ENCODE measurements at places on chromosomes 1 and 21.

GRCh38 chr1:215489771-215490565 is 77.1 kb upstream of the KCTD3 start:
- no peak for DNase-seq

DNA sequence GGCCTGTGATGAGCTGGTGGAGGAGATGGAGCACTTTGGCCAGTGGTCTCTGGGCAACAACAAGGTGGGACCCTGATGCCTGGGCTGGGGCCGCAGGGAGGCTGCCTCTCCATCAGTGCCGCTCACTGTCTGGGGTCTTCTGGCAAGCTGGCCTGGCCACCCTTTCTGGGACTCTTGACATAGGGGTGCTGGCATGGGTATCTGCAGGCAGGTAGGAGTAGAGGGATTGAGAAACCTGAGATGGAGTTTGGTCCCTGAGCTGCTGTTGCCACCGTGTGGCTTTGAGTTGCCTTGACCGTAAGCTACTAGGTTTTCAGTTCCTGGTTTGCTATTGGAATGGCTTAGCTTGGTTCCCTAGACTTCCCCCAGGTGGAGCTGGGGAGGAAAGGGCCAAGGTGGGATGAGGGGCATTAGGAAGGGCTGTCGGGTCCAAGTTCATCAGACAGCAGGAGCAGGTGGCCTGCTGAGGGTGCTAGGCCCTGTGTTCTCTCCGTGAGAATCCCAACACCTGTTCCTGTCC is 13.2 kb upstream of the MFN2 start:
- peak; percentile 25 for DNase-seq

- peak; percentile 81 for DNase-seq
Measured at GRCh38 chr1:221100611-221101010, 221.4 kb downstream of the HLX start.

DNA sequence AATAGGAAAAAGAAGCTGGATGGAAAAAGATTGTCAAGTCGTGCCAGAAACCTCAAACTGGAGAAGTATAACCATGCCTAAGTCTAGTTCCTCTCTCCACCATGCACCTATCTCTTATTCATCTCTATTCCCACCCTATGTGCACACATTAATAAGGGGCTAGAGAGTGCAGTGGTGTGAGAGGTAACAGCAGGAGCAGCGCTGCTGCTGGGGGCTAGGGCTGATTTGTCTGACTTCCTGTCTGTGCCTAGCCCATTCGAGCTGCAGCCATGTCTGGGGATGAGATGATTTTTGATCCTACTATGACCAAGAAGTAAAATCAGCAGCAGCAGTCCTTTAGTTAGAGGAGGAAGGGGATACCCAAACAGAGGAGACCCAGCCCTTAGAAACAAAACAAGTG is 43.0 kb downstream of the TRIM33 start:
- DNase-seq = no peak

- no peak for DNase-seq
Measured at GRCh38 chr1:168291222-168291837, 10.7 kb downstream of the TBX19 start.

DNA sequence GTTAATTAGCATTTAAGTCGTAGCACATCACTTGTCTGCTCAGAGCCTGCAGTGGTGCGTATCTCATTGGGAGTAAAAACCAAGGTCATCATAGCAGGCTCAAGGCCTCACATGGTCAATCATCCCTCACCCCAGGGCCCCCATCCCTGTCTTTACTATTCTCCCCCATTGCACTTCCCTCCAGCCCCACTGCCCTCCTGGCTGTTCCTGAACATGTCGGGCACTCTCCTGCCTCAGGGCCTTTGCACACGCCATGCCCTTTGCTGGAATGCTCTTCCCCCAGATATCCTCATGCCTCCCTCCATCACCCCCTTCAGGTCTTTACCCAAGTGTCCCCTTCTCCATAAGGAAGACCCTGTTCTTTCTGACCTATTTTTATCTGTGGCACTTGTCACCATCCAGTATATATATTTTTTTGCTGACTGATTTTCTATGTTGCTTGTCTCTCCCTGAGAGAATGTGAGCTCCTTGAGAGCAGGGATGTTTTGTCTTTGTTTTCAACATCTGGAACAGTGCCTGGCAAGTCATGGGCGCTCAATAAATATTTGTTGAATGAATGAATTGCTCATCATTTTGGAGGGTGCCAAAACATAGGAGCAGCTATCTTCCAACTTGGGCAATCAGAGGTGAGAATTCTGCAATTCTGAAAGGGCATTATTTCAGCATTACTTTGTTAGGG is 74.1 kb upstream of the POU3F1 start:
- no peak for DNase-seq

DNA sequence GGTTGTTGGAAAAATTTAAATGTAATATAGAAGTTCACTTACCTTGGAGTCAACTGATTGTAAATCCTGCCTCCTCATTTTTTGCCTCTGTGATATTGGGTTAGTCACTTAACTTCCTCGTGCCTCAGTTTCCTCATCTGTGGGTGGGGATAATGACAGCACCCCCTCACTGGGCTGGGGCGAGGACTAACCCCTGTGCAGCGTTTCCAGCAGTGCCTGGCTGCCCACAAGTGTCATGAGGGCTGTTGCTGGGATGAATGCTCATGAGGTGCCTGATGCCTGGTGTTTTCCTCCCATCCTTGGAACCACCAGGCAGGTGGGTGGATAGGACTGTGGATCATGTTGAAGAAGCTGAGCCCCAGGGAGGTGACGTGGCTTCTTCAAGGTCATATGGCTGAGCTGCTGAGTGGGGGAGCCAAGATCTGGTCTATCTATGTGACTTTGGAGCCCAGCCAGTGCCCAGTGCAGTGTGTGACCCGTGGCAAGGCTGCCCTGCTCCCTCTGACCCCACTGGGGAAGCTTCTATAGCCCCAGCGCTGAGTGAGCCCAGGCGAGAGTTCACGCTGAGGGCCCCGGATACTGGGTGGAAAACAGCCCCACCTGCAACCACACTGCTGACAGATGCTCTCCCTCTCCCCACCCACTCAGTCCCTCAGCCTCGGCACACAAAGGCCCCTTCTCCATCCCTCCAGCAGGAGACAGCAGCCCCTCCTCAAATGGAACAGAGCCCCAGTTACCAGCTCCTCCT is 446.0 kb downstream of the PTPRU start:
- no peak for DNase-seq

DNA sequence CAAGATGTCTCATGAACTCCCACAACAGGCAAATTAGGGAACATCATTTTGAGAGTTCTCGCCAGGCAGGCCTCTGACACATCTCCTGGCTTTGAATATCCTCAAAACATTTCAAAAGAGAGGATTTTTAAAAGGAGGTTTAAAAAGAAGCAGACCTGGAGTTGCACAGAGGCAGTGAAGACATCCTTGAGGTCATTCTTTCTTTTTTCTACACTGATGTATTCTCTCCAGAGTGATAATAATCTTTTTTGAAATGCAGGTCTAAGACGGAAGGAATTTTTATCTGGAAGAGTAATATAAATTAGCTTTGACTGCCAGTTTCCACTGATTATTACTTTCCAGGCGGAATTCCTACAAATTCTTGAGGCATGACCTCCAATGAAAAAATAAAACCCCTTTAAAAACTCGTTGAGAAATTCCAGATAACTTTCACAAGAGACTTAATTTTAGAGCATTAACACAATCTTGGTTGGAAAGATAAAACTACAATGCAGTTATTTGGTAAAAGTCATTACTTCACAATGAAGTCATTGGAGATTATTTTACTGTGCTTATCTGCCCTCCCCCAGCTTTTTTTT is 125.0 kb downstream of the LYPLAL1 start:
- DNase-seq = peak; percentile 2

GRCh38 chr1:157095091-157095490 is 4.5 kb downstream of the ETV3L start:
- DNase-seq = no peak

- no peak for DNase-seq
Measured at GRCh38 chr1:24591781-24592180, 35.9 kb downstream of the NCMAP start.

DNA sequence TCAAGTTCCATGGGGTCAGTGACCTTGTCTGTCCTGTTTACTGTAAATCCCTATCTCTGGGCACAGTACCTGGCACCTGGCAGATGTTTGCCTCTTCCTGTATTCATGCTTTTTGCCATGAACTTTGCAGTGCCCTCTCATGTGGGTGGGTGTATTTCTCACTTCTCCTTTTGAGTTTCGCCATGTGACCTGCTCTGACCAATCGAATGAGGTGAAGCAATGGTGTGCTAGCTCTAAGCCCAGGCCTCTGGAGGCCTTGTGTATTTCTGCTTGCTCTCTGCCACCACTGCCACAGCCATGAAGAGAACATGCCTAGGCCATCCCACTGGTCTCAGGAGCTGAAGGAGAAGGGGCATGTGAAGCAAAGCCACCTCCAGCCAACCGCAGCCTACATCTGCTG is 185.5 kb upstream of the ZC3H12A start:
- peak; percentile 70 for DNase-seq

GRCh38 chr1:61338899-61339298 is 256.5 kb downstream of the NFIA start:
- no peak for DNase-seq

GRCh38 chr1:226051365-226051764 is 11.2 kb upstream of the H3-3A start:
- DNase-seq = peak; percentile 77

DNA sequence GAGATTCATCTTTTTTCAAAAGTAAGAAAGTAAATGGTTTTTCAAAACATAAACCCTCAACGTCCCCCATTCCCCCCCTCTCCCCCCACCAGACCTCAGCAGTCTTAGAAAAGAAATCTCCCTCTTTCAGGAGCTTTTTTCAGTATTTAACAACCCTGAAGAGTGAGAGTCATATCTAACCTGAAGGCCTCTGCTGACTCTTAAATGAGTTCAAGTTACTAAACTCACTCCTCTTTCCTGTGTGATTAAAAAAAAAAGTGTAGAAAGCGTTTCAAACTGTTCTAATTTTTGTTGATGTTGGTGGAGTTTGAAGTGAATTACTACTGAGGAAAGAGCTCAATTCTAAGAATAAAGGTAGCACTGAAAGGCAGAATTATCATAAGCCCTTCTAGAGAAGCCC is 93.7 kb downstream of the VAV3 start:
- no peak for DNase-seq

DNA sequence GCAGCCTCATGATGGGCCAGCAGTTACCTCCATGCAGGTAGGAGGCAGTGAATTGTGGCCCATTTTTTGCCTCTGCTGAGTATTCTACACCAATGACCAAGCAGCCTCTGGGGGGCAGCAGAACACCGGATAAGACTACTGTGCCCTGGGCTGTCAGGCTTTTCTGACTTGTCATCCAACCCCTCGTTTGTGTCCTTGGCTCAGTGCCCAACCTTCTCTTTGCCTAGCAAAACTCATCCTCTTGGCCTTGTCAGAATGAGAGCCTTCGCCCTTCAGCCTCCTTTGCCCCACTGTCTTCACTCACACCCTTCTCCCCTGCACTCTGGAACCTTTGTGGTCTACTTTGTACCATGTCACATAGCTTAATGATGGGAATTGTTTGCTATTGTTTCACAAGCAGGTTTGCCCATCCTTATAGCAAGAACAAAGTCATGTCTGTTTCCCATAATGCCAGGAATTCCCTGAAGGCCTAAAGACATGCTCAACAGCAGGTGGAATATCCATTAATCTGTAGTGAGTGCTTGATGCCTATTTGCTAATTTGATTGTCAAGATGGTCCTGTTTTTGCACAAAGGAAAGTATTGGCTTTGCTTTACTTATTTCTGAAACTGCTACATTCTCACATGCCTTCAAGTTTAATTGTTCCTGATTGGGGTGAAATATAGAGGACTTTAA is 255.9 kb downstream of the HHAT start:
- peak; percentile 78 for DNase-seq

- DNase-seq = no peak
Measured at GRCh38 chr1:57897581-57897980, 473.7 kb upstream of the DAB1 start.

DNA sequence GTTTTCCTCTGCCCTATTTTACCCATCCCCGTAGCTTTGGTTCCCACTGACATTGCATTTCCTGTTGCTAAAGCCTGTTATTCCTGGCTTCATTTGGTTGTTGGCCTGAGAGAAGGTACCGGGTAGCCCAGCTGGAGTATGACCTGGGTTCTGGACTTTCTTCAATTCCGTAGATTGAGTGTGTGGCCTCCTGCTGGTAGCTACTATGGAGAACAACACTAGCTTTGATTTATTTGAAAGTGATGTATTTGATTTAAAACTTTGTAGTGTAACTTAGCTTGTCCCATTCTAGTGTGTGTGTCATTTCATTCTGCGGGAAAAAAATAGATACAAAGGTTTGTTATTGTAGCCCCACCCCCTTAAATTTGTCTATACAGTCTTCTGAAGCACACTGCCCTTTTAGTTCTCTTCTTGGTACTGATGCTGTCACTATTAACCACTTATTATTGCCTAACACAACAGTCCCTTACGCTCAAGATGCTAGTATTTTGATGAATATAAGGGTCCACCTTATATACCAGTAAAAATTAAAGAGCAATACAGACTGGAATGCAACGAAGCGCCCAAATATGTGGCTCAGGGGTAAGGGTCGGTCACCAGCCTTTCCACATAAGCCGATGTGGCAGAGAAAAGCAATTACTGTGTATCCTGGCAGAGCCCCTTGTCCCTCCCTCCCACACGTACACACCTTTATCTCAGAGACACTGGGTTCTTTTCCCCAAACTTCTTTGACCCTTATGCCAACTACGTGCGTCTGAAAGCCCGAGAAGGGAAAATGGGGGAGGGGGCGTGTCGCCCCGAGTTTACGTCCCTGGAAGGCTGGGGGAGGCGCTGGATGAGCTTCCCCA is 643 bp upstream of the MOV10 start:
- peak; percentile 22 for DNase-seq

GRCh38 chr1:69315823-69316222 is 251.9 kb upstream of the LRRC7 start:
- DNase-seq = no peak

- DNase-seq = no peak
Measured at GRCh38 chr1:156458181-156458503, 42.4 kb downstream of the MEF2D start.

DNA sequence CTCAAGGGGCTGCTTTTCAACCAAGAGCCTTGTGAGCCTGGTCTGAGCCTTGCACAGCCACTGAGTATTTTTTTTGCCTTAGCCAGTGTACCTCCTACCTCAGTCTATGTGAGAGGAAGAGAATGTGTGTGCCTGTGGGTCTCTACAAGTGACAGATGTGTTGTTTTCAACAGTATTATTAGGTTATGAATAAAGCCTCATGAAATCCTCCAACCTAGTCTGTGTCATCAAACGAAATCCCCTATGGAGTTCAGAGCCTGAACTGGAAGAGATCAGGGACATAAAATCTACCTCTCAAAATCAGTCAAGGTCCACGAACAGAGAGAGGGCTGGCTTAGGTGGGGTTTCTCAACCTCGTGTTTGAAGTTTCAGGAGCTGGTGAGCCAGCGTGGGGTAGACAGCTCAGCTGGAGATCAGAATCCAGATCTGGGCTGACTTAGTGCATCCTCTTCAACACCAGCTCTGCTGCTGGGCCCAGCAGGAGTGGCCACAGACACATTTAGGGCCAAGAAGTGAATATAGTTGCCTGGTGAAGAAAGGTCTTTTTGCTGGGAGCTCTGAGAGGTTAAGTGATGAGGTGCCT is 8.2 kb downstream of the XKR8 start:
- DNase-seq = no peak

- peak; percentile 74 for DNase-seq
Measured at GRCh38 chr1:119647228-119647733, 785 bp downstream of the ZNF697 start.

GRCh38 chr21:42091899-42092508 is 20.9 kb downstream of the UMODL1 start:
- no peak for DNase-seq

- DNase-seq = peak; percentile 3
Measured at GRCh38 chr1:221878134-221878533, 136.2 kb upstream of the DUSP10 start.
